ENCODE measurements at places on chromosomes 16 and 17.

DNA sequence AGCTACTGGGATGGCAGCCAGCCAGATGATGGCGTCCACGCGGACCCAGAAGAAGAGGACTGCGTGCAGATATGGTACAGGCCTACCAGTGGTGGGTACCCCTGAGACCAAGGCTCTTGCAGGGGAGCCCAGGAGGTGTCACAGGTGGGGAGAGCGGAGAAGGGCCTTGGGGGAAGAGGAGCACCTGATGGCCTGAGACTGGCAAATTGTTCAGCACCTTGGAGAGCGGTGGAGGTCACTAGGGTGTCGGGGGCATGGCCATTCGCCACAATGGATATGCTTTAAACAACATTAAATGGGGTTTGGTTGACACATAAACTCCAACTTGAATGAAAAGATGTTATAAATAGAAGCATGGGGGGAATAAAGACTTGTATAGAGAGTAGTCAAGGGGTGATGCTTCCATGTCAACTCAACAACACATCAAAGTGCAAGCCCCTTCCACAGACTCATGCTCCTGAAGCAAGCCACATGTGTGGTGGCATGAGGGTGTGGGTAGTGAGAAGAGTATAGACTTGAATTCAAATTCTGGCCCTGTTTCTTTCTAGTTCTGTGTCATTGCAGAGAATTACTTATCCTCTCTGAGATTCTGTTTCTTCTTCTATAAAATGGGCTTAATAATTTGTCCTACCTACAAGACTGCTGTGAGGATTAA is 22.2 kb downstream of the CLEC19A start:
- peak; percentile 78 for DNase-seq

GRCh38 chr17:68198931-68199836 is 48.7 kb upstream of the AMZ2 start:
- DNase-seq, result peak; percentile 29

GRCh38 chr17:37541880-37542660 is 52.4 kb downstream of the DUSP14 start:
- peak; percentile 22 for DNase-seq

- DNase-seq, result no peak
Measured at GRCh38 chr16:85464383-85465305, 148.5 kb upstream of the GSE1 start.

GRCh38 chr16:83011939-83012338 is 385.2 kb downstream of the CDH13 start:
- DNase-seq, result no peak

DNA sequence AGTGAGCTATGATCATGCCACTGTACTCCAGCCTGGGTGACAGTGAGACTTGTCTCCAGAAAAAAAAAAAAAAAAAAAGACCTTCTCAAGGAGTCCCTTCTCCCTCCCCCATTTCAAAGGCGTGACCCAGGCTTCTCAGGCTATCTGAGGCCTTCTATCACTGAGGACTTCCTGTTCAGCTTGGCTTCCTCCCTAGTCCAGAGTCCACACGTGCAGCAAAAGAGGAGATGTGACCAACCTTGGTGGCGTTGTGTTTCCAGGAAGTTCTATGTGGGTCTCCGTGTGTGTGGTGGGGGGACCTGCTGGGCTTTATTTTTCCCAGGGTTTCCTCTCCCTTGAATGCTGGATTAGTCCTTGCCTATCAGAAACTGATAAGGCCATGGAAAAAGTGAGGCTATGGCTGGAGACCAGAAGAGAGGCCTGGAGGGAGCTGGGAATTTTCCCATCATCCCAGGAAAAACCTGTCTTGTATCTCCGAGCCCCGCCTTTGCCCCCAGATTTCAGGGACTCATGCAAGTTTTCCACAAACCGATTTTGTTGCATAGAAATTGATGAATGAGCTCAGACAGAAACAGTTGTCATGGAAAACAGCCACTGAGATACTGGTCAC is 148.1 kb downstream of the SALL1 start:
- DNase-seq, result no peak

DNA sequence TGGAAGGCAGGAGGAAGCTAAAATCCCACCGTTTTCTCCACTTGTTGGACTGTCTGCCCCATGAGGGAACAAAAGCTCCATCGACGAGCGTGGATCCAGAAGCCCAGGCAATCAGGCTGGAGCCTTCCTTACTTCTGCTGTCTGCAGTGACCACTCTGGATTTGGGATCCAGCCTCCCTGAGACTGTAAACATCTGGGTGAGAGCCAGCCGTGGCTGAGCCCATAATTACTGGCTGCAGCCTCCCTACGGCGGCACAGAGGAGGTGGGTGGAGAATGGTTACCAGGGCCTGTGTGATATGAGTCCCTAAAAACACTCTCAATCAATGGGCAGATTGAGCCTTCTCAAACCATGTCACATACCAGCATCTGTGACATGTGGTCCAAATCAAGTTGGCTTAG is 158.2 kb downstream of the FOXL1 start:
- DNase-seq, result no peak

DNA sequence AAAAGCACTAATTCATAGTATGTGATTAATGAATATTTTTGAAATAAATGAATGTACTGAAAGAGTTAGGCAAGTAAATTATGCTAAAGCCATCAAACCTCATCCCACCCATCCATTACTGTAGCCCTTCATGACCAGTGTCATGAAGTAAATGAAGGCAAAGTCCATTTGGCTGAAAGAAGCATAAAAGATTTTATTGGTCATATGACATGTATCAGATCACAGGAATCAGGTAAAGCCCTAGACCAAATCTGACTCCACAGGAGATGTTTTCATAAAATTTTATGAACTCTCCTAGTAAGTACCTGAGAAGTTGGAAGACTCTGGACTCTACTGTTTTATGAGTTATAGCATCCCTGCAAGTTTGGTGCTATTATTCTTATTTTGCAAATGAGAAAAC is 213.5 kb downstream of the TMEM114 start:
- DNase-seq, result no peak

DNA sequence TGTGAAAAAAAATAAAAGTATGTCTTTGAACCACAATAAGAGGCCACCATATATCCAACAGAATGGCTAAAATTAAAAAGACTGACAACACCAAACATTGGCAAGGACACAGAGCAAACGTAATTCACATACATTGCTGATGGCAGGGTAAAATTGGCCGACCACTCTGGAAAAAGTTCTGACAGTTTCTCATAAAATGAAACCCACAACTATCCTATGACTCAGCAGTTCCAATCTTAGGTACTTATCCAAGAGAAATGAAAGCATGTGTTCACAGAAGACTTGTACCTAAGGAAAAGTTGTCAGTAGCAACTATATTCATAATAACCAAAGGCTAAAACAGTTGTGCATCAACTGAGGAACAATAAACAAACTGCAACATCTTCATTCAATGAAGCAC is 357.3 kb upstream of the XYLT1 start:
- no peak for DNase-seq

DNA sequence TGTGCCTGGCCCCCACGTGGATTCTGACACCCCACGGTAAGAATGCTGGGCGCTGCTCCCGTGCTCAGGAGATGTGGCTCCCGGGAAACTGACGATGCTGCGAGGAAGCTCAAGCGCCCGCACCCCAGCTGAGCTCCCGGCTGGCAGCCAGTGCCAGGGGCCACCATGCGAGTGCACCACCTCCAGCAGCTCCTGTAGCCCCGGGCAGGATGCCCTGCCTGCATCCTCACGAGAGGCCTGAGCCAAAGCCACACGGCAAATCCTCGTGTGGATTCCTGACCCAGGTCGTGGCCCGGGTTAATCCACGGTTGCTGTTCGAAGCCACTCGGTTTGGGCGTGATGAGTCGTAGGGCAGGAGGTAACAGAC is 11.6 kb upstream of the DPEP1 start:
- no peak for DNase-seq

- DNase-seq, result no peak
Measured at GRCh38 chr16:50999181-50999580, 151.9 kb downstream of the SALL1 start.

GRCh38 chr16:51150165-51150887 is 744 bp downstream of the SALL1 start:
- DNase-seq, result peak; percentile 15

GRCh38 chr16:26791169-26791568 is 275.6 kb upstream of the C16orf82 start:
- DNase-seq, result no peak

DNA sequence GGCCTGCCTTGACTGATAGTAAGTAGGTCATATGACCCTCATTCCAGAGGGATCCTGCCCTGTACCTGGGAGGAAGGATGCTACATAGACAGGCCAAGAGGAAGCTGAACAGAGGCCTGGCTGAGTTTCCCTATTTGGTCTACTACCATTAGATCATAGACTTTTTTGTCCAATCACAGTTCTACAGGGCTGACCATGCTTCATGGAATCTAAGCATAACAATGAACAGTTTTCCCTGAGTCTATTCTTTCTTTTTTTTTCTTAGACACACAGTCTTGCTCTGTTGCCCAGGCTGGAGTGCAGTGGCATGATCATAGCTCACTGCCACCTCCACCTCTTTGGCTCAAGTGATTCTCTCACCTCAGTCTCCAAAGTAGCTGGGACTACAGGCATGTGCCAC is 3.9 kb downstream of the GPR179 start:
- DNase-seq, result no peak

GRCh38 chr16:67807148-67807682 is 526 bp downstream of the TSNAXIP1 start:
- no peak for DNase-seq

GRCh38 chr16:24991349-24991748 is 23.8 kb downstream of the ARHGAP17 start:
- DNase-seq, result no peak

DNA sequence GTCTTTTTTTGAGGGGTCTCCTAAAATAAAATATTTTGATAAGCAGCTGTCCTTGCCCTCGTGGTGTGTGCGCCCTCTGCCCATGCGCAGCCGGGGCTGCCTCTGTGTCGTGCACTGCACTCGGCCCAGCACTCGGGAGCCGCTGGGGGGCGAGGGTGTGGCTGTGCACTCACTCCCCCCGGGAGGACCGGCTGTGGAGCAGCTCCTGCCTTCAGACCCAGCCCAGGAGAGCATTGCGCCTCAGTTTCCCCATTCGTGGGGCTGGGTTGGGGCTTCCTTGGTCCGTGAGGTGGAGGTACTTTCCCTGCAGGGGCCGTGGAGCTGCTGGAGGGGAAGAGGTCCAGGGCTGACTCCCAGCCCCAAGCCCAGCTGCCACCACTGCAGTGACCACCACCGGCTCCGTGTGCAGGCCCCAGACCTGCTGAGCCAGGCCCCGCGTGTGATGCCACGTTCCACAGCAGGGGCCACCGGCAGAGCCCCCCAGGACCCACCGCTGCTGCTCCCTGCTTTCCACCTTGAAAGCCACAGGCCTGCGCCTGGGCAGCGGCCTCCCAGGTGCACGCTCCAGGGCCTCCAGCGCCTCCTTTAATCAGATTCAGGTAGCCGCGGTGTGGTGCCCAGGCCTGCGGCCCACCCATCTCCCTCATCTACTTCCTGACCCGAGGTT is 6.3 kb upstream of the IL17C start:
- DNase-seq, result no peak

All from iPS-NIHi11 (cell line).